ENCODE measurements at places on chromosomes 11 and 22. TPM values are rescaled to one million over a fixed set of nuclear protein-coding genes. Genes with fewer than 3 reads are reported as not detected.

Gene POTEH
- total RNA-seq = not detected

DNA sequence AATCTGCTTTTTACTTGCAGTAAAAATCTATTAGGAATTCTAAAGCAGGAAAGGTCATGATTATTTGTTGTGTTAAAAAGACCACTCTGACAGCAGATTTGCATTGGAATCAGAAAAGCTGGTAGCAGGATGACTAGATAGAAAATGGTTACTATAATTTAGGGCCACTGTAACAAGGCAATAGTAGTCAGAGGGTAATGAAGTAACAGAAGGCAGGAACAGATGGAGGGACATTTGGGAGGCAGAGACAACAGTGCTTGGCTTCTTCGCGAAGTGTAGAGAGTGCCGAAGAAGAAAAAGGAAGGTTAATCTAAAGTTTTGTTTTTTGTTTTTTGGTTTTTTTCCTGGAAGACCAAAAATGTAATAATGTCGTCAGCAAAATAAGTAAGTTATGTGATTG lies 129.8 kb upstream of the SLC5A12 start:
- H3K36me3 ChIP-seq = no peaks in the 10 kb centered on the region
- peak overlapping the region; percentile 94 for H3K27ac ChIP-seq
- H3K27me3 ChIP-seq = peaks cover 3% of the 10 kb centered on the region
- H3K4me3 ChIP-seq = peak overlapping the region; percentile 68
- H3K4me1 ChIP-seq = peaks cover 37% of the 10 kb centered on the region

Gene UCP3
- total RNA-seq = 7.6 TPM

Gene CARD18
- total RNA-seq = not detected

DNA sequence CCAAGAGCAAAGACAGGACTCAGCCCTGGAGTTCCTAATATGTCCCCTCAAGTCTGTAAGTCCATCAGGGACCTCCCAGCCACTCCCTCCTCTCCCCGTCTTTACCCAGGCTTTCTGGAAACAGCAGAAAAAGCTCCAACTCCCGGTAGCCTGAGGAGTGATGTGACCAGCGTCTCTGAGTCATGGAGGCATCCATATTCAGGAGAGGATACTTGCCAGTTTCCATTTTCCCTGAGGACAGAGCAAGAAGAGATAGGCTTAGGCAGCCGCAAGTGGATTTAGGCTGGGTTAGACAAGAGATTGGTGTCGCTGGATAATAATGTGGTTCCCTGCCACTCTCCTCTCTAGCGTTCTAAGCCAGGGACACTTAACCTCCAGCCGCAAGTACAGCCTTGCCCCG lies 206.6 kb downstream of the GRIK4 start:
- H3K4me3 ChIP-seq = no peak overlapping the region
- no peaks in the 10 kb centered on the region for H3K27me3 ChIP-seq
- no peak for DNase-seq
- no peak overlapping the region for H3K27ac ChIP-seq

- peak; percentile 56 for DNase-seq
- H3K4me3 ChIP-seq = no peak overlapping the region
- H3K4me1 ChIP-seq = peaks cover 18% of the 10 kb centered on the region
- peak overlapping the region; percentile 92 for H3K27ac ChIP-seq
- H3K27me3 ChIP-seq = peaks cover 10% of the 10 kb centered on the region
Measured at GRCh38 chr11:44973632-44974401, 23.1 kb upstream of the TP53I11 start.

Gene SLC22A25
- not detected for total RNA-seq

Gene RTN4R
- 38.3 TPM for total RNA-seq

GRCh38 chr11:110818032-110818687 lies 105.9 kb upstream of the ARHGAP20 start:
- no peak overlapping the region for H3K27ac ChIP-seq
- no peaks in the 10 kb centered on the region for H3K36me3 ChIP-seq
- DNase-seq = no peak
- no peaks in the 10 kb centered on the region for H3K4me1 ChIP-seq

- H3K4me1 ChIP-seq = no peaks in the 10 kb centered on the region
- H3K27me3 ChIP-seq = peaks cover 3% of the 10 kb centered on the region
- H3K27ac ChIP-seq = no peak overlapping the region
- DNase-seq = no peak
- no peak overlapping the region for H3K4me3 ChIP-seq
Measured at GRCh38 chr22:41885516-41885915, 29.4 kb downstream of the SHISA8 start.

DNA sequence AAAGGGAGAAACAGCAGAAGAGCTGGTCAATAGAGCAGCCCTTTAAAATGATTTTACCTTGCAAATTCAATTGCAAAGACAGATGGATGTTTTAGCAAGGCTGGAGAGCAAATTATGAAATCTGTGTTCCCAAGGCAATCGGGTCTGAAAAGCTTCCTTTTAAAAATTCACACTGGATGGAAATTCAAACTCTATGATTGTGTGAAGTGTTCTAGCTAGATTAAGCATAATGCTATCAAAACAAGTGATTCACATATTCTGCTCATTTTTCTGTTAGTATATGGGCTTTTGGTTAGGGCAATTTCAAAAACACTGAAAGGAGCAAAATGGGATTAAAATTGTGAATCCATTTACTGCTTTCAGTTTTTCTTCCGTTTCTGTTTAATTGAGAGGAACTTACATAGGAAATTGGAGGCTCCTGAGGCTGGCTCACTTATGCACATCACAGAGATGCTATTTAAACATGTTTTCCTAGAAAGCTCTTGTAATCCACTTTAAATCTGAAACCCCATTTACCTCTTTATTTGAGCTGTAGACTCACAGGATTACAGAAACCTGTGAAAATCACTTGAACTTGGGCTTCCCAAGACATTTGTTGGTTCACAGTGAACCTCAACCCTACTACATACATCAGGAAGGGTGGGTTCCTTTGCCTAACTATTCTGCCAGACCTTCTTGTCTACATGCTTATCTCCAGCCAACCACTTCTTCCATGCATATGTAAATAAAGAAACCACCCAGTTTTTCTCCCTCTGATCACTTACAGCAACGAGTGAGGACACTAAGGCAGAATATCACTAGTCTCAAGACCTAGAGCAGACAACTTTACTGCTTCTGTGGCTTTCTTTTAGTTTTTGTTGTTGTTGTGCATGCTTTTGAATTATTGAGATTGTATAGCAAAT lies 201.9 kb upstream of the PITPNB start:
- peak overlapping the region; percentile 26 for H3K4me3 ChIP-seq
- H3K27ac ChIP-seq = peak overlapping the region; percentile 11
- H3K36me3 ChIP-seq = no peaks in the 10 kb centered on the region
- H3K4me1 ChIP-seq = peaks cover 7% of the 10 kb centered on the region
- H3K27me3 ChIP-seq = no peaks in the 10 kb centered on the region
- DNase-seq = no peak

Gene MMP3
- not detected for total RNA-seq

GRCh38 chr11:104124979-104125378 lies 39.0 kb downstream of the PDGFD start:
- peak overlapping the region; percentile 64 for H3K27ac ChIP-seq
- H3K27me3 ChIP-seq = no peaks in the 10 kb centered on the region
- H3K4me3 ChIP-seq = no peak overlapping the region
- H3K36me3 ChIP-seq = no peaks in the 10 kb centered on the region
- H3K4me1 ChIP-seq = peaks cover 20% of the 10 kb centered on the region

DNA sequence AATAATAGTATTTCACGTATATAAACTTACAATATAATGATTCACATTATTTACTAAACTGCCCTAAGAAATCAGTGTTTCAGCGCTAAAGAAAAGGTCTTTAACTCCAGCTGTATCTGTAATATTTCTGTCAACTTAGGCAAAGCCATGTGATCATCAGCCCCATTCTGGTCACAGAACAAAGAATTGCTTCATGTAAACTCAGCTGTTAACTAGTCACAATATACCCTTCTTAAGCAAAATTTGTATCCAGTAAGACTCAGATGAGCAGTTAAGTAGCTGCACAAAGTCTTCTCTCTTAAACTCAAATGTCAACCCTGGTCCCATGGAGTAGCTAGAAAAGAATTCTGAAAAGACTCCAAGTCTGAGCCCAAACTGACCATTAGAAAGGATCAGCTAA lies 26.6 kb downstream of the HPS5 start:
- H3K27me3 ChIP-seq = no peaks in the 10 kb centered on the region
- H3K27ac ChIP-seq = no peak overlapping the region
- no peaks in the 10 kb centered on the region for H3K4me1 ChIP-seq
- no peak for DNase-seq
- H3K36me3 ChIP-seq = no peaks in the 10 kb centered on the region

- no peak overlapping the region for H3K4me3 ChIP-seq
- no peaks in the 10 kb centered on the region for H3K27me3 ChIP-seq
- H3K36me3 ChIP-seq = no peaks in the 10 kb centered on the region
- H3K27ac ChIP-seq = no peak overlapping the region
- DNase-seq = no peak
Measured at GRCh38 chr11:118379497-118379896, 20.1 kb downstream of the UBE4A start.

Gene MYOD1
- total RNA-seq = not detected

Data from glutamatergic neuron (in vitro differentiated cells).